T-helper 2 cell (primary cell): ENCODE measurements at places on chromosomes 2 and 18.

GRCh38 chr2:48529676-48530032, 300 bp upstream of the STON1 start:
- no peak for DNase-seq

DNA sequence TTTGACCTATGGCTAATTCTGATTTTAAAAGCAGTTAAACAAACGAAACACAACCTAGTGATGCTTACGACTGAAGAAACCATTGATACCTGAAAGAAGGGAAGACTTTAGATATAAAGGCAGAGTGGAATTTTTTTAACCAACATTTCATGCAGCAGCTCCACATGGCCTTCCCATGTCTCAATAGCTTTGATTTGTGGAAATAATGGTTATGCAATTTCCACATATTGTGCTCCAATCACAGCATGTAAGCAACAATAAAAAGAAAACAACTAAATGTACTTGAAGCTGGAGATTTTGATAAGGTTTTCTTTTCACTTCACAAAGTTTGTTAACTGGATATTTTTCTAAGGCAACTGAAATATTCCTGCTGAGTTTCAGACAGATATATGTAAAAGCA, 82.0 kb upstream of the SLC39A10 start:
- no peak for DNase-seq

- no peak for DNase-seq
These were observed 69.0 kb downstream of the DDX1 start for GRCh38 chr2:15660491-15661294.

DNA sequence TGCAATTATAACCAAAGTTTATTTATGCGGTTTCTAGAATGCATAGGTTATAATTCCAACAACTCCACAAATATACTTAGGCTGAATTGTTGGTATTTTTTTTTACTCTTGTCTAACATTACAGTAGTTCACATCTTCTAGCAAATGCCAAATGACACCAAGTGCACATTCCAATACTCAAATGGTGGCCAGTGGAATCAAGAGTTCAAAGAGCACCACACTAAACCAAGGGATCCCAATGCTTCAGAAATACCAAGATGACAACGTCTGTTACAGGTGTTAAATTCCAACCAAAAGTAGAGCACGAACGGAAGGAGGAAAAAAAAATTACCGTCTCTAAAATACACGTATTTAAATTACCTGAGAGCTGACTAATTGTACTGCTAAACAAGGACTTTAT, 136.2 kb downstream of the TMEM247 start:
- no peak for DNase-seq

DNA sequence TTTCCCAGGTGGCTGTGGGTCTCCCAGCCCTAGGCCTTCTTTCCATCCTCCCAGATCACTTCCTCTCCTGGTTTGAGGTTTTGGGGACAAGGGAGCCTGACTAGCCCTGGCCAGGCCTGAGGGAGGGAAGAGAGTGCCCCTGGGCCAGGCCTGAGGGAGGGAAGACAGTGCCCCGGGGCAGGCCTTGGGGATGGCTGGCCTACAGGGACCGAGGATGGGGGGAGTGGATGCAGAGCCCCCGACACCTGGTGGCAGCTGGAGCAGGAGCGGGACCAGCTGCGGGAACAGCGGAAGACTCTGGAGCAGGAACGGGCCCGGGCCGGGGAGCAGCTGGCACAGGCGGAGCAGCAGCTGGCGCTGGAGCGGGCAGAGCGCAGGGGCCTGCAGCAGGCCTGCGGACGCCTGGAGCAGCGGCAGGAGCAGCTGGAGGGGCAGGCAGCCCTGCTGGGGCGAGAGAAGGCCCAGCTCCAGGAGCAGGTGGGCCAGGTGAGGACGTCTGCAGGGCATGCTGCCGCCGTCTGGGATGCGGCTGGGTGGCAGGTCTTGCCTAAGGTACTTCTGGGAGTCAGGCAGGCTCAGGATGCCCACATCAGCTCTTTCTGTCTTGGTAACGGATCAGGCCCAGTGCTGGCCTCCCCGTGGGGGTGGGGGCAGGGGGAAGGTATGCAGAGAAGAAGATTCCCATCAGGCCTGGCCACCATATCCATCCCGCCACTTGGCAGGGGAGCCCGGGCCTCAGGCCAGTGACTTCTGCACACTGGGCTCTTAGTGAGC, 29.2 kb downstream of the CROCC2 start:
- no peak for DNase-seq

DNA sequence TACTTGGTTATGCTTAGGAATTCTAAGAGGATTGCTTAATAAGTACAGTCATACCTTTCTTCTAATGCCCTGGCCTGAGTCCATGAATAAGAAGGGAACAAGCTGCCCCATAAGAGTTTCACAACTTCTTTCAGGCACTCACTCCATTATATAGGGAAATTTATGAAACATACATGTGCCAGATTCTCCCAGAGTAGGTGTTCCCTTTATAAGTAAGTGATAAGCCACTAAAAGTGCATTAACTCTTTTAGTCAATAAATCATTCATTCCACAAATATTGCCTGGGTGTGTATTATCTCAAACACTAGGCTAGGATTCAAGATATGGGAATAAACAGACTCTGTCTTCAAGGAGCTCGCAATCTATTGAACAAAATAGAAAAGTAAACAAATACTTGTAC, 84.5 kb upstream of the RBBP8 start:
- no peak for DNase-seq

GRCh38 chr2:44616667-44617155, 255.0 kb downstream of the CAMKMT start:
- DNase-seq, result no peak

DNA sequence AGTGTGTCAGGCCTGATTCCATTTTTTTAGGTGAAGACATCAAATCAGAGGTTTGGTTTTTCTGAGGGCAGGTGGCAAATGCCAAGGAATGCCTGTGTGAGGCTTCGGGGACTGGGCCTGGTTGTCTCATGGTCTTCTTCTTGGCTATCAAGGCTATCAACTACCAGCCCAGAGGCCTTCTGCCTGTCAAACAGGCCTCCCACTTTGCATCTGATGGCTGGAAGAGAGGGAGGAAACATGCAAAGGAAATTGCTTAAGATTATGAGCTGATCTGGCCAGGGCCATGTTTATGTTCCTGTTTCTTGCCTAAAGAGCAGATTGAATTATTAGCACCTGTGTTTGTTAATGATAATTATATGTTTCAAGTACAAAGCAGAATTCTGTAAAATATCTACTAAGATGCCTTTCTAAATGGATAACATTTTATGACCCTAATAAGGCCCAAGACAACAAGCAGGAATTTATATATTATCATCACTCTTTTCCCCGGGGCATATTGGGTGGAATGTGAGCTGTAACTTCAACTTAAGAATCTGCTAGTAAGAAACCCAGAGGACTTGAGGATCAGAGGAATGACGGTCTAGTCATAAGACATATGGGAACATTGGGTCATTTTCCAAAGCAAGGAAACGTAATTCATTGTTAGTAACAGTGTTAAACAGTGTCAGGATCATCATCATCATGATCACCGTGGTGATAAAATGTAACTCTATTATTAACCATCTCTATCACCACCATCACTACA, 123.2 kb downstream of the LYPD6B start:
- DNase-seq, result no peak

- no peak for DNase-seq
These were observed 3.6 kb upstream of the DLX2 start for GRCh38 chr2:172106108-172106961.

DNA sequence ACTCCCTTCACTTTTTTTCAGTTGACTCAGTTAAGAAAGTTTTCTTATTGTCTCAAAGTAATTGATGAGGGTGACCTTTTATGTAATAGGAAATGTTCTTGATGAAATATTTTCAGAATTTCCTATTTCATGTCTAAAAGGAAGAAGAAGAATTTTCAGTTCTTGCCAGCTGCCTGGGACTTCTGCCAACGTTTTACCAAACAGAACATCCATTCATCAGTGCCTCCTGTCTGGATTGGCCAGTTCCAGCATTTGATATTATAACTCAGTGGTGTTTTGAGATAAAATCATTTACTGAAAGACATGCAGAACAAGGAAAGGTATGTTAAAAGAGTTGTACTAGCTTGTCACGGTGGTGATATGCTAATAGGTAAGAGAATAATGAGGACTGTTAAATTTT, 104.7 kb upstream of the MYO3B start:
- no peak for DNase-seq

DNA sequence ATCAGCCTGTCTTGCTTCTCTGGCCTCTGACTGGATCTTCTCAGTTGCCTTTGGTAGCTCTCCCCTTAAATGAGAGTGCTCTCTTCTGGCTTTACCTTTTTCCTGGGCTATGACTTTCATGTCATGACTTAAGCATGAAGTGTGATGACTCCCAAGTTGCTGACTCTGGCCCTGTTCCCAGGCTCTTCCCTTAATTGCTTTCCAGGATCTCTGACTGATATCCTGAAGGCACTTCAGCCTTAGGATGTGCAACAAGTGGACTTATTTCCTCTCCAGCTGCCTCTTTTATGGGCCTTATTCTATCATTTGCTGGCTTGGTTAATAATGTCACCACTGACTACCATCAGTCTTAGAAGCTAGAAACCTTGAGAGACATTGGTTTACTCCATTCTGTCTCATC, 17.4 kb downstream of the SEMA4F start:
- no peak for DNase-seq

DNA sequence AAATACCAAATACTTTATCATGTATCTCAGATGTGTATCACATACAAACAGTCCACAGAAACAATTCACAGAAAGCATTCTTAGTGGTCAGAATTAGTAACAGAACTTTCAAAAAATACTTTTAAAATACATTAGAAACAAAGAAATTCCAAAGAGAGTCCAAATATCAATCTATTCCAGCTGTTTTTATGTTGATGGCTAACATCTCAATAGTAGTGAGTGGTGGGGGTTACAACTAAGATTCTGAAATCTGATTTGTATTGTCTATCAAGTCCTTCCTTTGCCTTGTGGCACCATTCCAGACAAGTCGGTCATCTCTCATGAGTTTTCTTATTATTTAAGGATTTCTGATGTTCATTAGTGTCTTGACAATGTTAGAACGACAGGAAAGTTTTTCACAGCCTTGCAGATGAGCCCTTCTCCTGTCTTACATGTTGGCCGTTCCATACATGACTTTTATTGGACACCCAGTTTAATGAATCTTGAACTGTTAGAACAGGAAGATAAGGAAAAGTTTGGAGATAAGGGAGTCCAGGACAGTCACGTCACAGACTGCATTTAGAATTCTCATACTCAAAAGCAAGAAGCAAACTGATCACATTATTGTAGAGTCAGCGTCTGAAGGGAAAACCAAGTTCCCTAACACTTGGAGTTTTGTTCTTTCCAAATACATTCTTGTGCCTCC, 410.3 kb downstream of the PID1 start:
- DNase-seq, result no peak

DNA sequence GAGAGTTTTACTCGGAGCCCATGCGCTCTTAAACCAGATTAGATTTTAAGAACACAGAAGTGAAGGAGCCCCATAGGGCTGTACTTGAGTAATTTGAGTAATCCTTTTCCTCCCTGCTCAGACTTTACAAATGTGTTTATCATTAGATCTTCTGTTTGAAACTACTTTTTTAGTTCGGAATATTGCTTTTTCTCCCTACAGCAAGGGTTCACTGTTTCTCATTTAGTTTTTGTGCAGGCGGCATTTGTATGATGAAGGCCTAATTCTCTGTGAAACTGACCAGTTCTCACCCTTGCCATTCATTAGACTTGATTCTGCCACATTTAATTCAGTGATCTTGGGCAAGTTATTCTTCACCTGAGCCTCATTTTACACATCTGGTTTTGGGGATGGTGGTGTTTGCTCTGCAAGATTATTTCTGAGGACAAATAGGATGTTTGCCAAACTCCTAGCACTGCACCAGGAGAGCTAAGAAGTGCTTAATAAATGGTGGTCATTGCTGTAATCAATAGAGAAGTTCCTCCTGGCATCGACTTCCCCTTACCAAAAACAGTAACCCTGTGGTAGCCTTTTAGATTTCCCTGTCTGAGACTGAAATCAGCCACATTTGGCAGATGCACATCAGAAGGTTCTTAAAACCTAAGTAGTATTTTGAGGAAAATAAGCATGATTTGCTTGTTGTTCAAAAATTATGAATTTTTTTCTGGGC, 2.2 kb downstream of the B3GNT2 start:
- DNase-seq, result no peak

DNA sequence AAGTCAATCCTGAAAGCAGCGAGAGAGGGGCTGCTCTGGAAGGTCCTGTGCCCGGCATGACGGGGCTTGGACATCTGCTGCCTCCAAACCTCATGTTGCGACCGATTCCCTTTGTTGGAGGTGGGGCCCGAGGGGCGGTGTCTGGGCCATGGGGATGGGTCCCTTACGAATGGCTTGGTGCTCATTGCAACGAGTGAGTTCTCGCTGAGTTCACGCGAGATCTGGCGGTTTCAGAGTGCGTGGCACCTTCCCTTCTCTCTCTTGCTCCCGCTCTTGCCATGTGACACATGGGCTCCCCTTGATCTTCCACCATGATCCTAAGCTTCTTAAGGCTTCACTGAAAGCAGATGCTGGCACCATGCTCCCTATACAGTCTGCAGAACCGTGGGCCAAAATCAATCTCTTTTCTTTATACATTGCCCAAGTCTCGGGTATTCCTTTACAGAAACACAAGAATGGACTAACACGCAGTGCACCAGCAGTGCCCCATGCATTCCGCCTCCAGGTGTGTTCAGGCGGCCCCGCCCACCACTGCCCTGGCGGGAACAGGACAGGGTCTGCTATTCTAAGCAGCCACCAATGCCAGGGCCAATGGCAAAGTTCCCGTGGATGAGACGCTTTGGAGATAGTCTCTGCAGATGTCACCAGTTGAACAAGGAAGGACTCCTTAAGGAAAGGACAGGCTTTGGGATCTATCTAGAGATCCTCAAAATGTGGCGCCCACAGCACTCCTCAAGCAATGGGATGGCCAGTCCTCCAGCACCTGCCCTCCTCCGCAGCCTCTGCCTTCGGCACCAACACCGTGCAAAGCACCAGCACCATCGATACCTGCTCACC, 63.4 kb downstream of the ZNF516 start:
- DNase-seq, result no peak

DNA sequence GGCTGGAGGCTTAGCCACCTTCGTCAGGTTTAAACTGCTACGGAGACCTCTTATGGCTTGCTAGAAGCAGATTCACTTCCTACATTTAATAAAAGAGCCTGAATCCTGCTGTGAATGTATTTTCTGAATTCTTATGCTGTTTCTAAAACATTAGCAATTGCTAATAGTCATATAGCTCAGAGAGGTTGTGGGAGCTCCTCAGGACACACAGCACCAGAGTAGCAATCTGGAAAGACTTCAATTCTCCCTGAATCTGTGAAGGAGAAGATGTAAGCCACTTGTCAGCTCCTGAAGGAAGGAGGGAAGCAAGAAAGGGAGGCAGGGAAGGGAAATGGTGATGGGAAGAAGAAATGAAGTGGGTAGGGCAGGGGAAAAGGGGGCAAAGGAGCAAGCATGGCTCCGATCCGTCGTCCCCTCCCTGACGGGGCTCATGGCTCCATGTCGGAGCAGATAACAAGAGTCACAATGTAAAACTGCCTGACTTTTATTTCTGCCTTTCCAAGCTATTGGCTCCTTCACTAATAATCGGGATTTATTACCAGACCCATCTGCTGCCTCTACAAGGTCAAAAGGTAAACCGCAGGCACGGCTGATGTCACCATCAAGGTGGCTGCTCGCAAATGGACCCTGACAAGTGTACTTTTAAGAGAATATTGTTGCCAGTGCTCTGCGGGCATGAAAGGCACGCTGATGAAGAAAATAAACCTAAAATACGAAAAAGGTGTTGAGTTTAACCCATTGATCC, 656.0 kb upstream of the SALL3 start:
- no peak for DNase-seq
